ENCODE measurements at places on chromosomes 12 and 14.

- ATAC-seq, result peak; percentile 71
These were observed 442.6 kb downstream of the DPF3 start for GRCh38 chr14:72451054-72451972.

- no peak for ATAC-seq
These were observed 28.1 kb upstream of the PAX9 start for GRCh38 chr14:36633580-36633979.

DNA sequence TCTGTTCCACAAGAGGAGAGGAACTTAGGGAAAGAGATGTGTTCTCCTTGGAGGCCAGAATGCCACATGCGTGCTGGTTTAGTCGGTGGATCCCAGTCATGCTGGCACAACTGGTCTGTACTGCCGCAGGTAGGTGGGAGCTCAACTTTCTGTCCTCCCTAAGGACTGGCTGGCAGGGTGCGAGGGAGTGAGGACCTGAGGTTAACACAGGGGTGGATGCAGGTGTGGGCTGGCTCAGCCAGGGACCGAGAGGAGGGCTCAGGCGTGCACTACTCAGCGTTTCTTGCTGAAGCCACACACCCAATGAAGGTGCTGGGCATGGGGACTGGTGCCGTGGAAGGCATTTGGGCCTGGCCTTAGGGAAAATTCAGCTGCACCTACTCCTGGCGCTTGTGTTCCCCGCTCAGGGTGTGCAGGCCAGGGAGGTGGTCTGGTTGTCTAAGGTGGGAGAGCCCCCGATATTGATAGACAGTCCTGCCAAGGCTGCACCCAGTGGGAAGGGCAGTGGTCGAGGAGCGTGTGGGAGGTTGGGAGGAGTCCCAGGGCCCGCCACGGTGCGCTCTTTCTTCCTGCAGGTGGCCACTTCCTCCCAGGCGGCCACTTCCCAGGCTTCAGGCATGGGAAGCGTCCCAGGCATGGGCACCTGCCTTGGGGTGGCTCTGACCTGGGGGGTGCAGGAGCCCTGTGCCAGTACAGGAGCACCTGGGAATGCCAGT is 138.4 kb downstream of the ADGRD1 start:
- no peak for ATAC-seq

DNA sequence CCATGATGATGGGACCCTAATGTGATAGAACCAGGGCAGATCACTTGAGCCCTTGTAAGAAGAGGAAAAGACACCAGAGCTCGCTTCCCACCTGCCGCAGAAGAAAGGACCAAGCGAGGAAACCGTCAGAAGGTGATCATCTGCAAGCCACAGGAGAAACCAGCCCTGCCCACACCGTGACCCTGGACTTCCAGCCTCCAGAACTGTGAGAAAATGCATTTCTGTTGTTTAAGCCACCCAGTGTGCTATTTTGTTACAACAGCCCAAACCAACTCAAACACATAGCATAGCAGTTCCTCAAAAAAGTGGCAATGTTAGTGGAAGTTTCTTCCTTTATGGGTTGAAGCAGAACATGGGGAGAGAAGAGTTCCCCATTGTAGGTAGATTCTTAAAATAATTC is 107.9 kb upstream of the BCL2L14 start:
- ATAC-seq, result no peak

- ATAC-seq, result peak; percentile 18
These were observed 2.2 kb downstream of the CDK2AP1 start for GRCh38 chr12:123269395-123269892.

Data from stimulated activated memory B cell treated with anti-CD40 and anti-IgM and Interleukin-4, amounts not matched to agents 10 μg/mL and 1 μg/mL and 100 μg/mL, for 72 hours (primary cell).